Mammary epithelial cell (primary cell): ENCODE measurements at places on chromosomes 6 and 20. TPM values are rescaled to one million over a fixed set of nuclear protein-coding genes. Genes with fewer than 3 reads are reported as not detected.

APOBEC2 gene
- not detected in 2 replicates for total RNA-seq

MAK gene
- total RNA-seq, result under 0.01 TPM

FGD2 gene
- not detected for total RNA-seq

SYCP2L gene
- total RNA-seq, result 0.17 TPM

MUC21 gene
- not detected for total RNA-seq

CFAP206 gene
- total RNA-seq, result 0.99 TPM in 1 of 2 replicates, not detected in the other

SRSF12 gene
- 0.54 and 1.1 TPM in 2 replicates for total RNA-seq

TFAP2D gene
- total RNA-seq, result not detected in 2 replicates

MRAP2 gene
- 0.40 and 0.54 TPM in 2 replicates for total RNA-seq

SLC24A3 gene
- not detected in 2 replicates for total RNA-seq

SLPI gene
- total RNA-seq, result 20.3 TPM

LZTS3 gene
- 7.7 and 13.6 TPM in 2 replicates for total RNA-seq

ARMH2 gene
- total RNA-seq, result not detected in 2 replicates

POPDC3 gene
- 9.7 and 14.4 TPM in 2 replicates for total RNA-seq

HFE gene
- total RNA-seq, result 9.5 TPM

C6orf15 gene
- not detected in 2 replicates for total RNA-seq

SIGLEC1 gene
- not detected in 2 replicates for total RNA-seq

FOXP4 gene
- total RNA-seq, result 16.0 and 19.2 TPM in 2 replicates

PPP1R14C gene
- 46.8 TPM for total RNA-seq

MICB gene
- 0.59 and 1.3 TPM in 2 replicates for total RNA-seq

BCAS1 gene
- total RNA-seq, result not detected

TNXB gene
- total RNA-seq, result 0.17 TPM

SPATS1 gene
- not detected for total RNA-seq

SLX4IP gene
- 6.8 TPM for total RNA-seq

FOXA2 gene
- not detected for total RNA-seq

VNN1 gene
- under 0.01 TPM for total RNA-seq

SLC35D3 gene
- not detected for total RNA-seq

LAMA2 gene
- 0.50 TPM for total RNA-seq

SYCP2 gene
- 2.3 TPM for total RNA-seq

HTR1E gene
- total RNA-seq, result not detected in 2 replicates

TINAG gene
- total RNA-seq, result not detected

RBM24 gene
- 4.7 TPM for total RNA-seq

HACE1 gene
- 11.2 and 11.6 TPM in 2 replicates for total RNA-seq

SEL1L2 gene
- not detected in 2 replicates for total RNA-seq

TLDC2 gene
- total RNA-seq, result not detected

PREX1 gene
- 0.05 TPM in 1 of 2 replicates, not detected in the other for total RNA-seq

TMEM239 gene
- not detected in 2 replicates for total RNA-seq

CALHM6 gene
- 0.66 and 1.1 TPM in 2 replicates for total RNA-seq

PDYN gene
- total RNA-seq, result not detected

MSH5 gene
- 9.3 TPM for total RNA-seq

OPN5 gene
- total RNA-seq, result not detected

HRH3 gene
- not detected for total RNA-seq

SPATA25 gene
- total RNA-seq, result 0.99 and 1.1 TPM in 2 replicates
